ENCODE measurements at places on chromosomes 3 and 15.

GRCh38 chr3:194140520-194141414 lies 4.8 kb downstream of the HES1 start:
- no peak for DNase-seq

DNA sequence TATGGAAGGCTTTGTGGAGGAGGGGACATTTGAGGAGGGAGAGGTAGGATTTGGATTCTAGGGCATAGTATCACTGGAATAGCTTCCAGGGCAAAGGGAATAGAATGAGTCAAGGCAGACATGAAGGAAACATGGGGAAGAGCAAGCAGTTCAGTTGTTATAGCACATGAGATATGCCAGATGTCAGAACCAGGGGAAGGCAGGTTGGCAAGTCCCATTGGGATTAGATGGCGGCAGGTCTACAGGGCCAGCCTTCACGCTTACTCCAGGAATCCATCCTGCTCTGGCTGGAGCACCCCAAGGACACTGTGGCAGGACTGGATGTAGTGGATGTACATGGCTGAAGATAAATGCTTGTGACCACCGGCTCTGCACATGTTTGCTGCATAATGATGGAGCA lies 120.4 kb upstream of the ST8SIA2 start:
- no peak for DNase-seq

- no peak for DNase-seq
These were observed 248.9 kb upstream of the TBL1XR1 start for GRCh38 chr3:177446165-177446601.

GRCh38 chr3:30596152-30596551 lies 10.2 kb upstream of the TGFBR2 start:
- no peak for DNase-seq

GRCh38 chr3:6799264-6799915 lies 61.5 kb upstream of the GRM7 start:
- DNase-seq: no peak

- DNase-seq: no peak
These were observed 195.3 kb downstream of the THRB start for GRCh38 chr3:24299246-24299805.

- DNase-seq: no peak
These were observed 79.8 kb downstream of the SEMA5B start for GRCh38 chr3:122947738-122948137.

DNA sequence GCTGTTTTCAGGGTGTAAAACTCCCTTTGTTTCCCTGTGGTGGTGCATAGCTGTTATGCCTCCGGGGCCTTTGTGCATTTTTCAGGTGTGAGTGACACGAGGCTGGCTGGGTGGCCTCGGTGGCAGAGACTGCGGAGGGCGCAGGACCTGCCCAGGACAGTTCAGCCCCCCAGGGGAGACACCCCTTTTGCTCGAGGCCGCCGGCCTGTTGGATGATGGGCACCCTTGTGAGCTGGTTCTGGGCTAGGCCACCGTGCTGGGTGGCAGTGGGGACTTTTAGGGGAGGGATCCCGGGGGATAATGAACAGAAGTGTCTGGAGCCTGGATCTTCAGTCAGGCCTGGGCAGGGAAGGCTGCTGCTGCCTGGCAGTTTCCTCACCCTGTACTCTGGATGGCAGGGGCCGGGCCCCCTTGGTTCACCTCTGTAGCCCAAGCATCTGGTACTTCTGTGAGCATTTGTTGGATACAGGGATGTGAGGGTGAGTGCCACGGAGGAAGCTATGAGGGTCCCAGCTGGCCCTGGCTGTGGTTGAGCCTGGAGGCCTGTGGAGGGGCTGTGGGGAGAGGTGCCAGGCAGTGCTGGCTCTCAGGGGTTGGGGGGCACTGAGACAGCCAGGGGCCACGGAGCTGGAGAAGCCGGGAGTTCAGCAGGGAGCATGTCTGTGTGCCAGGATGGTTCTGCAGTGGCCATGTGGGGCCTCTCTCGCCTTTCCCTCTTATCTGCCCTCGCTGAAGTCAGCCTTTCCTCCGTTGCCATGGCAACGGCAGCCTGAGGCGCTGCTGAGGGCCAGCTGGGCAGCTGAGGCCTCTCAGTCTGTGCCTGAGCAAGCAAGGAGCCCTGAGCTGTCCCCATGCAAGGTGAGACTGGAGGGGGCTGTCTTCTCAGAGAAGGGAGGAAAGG lies 49.0 kb downstream of the KY start:
- DNase-seq: no peak

GRCh38 chr3:103786296-103786695 lies 1351.5 kb downstream of the ZPLD1 start:
- DNase-seq: no peak
